ENCODE measurements at places on chromosomes 3 and 15. TPM values are rescaled to one million over a fixed set of nuclear protein-coding genes. Genes with fewer than 3 reads are reported as not detected.

DNA sequence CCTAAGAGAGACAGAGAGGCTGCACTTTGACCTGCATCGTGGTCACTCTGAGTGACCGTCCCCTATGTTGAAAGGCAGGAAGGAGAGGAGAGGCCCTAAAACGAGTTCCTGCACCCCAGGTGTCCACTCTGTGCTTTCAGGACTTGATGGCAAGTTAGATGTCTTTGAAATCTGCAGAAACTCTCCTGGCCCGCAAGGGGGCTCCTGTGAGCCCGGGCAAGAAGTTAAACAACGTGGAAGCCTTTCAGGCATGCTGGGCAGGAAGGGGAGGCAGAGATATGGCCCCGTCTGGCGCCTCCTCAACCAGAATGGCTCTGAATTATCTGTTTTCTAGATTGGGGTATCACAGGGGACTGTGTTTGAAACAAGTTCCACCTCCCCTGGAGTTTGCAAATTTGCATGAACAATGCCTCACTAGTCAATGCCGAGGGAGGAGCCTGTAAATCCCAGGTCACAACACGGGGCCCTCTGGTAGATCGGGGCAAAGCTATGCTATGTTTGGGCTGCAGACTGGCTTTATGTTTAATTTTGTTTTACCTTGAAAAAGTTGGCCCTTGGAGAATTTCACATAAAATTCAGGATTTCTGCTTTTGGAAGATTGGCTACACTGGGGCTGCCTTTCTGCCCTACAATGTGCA lies 9.8 kb downstream of the CTXND1 start:
- no peak for DNase-seq
- H3K27ac ChIP-seq: no peak overlapping the region
- H3K36me3 ChIP-seq: no peaks in the 10 kb centered on the region
- H3K4me3 ChIP-seq: no peak overlapping the region

- H3K4me1 ChIP-seq: no peaks in the 10 kb centered on the region
- DNase-seq: no peak
- H3K27ac ChIP-seq: no peak overlapping the region
- no peaks in the 10 kb centered on the region for H3K36me3 ChIP-seq
- H3K4me3 ChIP-seq: no peak overlapping the region
These were observed 151.9 kb upstream of the LINGO1 start for GRCh38 chr15:77784361-77785292.

GRCh38 chr15:50830477-50831354 lies 65.2 kb upstream of the SPPL2A start:
- DNase-seq: no peak
- no peak overlapping the region for H3K27ac ChIP-seq
- no peaks in the 10 kb centered on the region for H3K27me3 ChIP-seq
- no peaks in the 10 kb centered on the region for H3K4me1 ChIP-seq

DNA sequence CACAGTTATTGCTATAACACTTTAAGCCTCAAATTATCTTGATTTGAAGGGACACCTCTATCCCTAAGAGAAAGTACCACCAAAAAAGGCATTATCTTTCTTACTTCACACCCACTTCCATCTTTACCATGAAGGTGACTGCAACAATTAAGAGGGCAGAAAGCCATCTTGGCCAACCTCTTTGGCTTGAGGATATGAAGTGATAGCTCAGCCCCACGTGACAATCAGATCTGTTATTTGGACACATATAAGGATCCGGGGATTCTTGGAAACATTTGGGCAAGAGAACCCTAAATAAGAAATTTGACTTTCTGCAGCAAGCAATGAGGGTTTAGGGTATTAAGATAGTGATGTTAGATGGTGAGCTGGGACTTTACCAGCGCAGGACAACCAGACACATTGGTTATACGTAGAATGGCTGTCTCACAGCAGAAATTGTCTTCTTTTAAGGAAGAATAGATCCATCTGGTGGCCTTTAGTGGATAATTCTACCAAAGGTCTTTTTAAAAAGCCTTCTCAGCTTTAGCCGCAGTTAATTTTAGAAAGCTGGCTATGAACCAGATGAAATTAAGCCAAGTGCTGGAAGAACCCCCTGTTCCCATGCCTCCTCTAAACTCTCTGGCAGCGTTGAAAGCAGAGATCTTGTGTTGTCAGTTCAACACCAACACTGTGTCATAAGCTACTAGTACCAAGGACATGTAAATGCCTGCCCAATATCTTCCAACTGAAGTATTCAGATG lies 12.3 kb downstream of the HCLS1 start:
- H3K36me3 ChIP-seq: peaks cover 9% of the 10 kb centered on the region
- H3K4me3 ChIP-seq: no peak overlapping the region
- peaks cover 13% of the 10 kb centered on the region for H3K4me1 ChIP-seq
- H3K27me3 ChIP-seq: no peaks in the 10 kb centered on the region
- DNase-seq: peak; percentile 68

- no peak overlapping the region for H3K27ac ChIP-seq
- H3K27me3 ChIP-seq: no peaks in the 10 kb centered on the region
- no peaks in the 10 kb centered on the region for H3K36me3 ChIP-seq
- H3K4me1 ChIP-seq: no peaks in the 10 kb centered on the region
- DNase-seq: no peak
These were observed 43.6 kb upstream of the CHRNB4 start for GRCh38 chr15:78684657-78685056.

- peaks cover 2% of the 10 kb centered on the region for H3K36me3 ChIP-seq
- no peaks in the 10 kb centered on the region for H3K27me3 ChIP-seq
- H3K27ac ChIP-seq: no peak overlapping the region
- DNase-seq: no peak
These were observed 151.7 kb downstream of the ATG7 start for GRCh38 chr3:11423868-11424267.

DNA sequence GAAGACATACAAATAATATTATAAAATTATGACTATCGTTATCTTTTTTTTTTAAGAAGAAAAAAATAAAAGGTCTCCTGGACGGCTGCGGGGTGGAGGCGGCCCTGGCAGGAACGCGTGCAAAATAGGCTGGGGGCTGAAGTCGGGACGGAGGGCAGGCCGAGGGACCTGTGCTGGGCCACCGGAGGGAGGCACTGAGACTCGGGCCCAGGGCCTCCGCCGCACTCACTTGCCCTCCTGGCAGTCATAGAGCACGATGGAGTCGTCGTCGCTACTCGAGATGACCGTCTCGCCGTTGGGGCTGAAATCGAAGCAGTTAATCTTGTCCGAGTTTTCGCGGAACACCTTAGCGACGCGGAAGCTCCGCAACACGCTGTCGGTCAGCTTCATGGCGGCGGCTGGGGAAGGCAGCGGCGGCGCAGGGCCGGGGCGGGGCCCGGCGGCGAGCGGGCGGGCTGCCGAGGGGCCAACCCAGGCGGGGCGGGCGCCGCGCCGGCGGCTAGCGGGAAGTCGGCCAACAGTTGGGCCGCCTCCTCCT lies 408 bp downstream of the WDR82 start:
- H3K36me3 ChIP-seq: peaks cover 22% of the 10 kb centered on the region
- no peaks in the 10 kb centered on the region for H3K27me3 ChIP-seq
- peak; percentile 75 for DNase-seq
- peaks cover 80% of the 10 kb centered on the region for H3K4me1 ChIP-seq
- H3K4me3 ChIP-seq: peak overlapping the region; percentile 80

GRCh38 chr3:127671523-127672428 lies 976 bp upstream of the ABTB1 start:
- H3K27me3 ChIP-seq: no peaks in the 10 kb centered on the region
- peak overlapping the region; percentile 100 for H3K4me3 ChIP-seq
- peaks cover 33% of the 10 kb centered on the region for H3K4me1 ChIP-seq
- no peak for DNase-seq
- H3K36me3 ChIP-seq: peaks cover 12% of the 10 kb centered on the region

DNA sequence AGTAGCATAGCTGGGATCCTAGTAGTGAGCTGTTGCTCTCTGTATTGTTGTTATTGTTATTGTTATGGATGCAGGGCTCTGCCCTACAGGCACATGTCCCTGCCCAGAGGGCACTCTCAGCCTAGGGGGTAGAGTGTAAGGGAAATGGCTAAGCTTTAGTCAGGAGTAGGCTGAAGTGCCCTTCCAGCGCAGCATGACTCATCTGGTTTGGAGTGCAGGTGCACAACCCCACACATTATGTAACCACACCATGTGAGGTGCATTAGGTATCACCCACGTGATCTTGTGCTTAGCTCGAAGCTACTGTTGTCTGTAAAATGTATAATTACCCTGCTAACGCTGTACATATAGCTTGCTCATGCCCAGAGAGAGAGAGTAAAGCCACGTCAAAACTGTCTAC lies 48.3 kb upstream of the TIPARP start:
- H3K36me3 ChIP-seq: no peaks in the 10 kb centered on the region
- no peak overlapping the region for H3K27ac ChIP-seq
- no peaks in the 10 kb centered on the region for H3K4me1 ChIP-seq
- H3K4me3 ChIP-seq: no peak overlapping the region

GRCh38 chr3:138949002-138949418 lies 2.0 kb downstream of the FOXL2NB start:
- peaks cover 88% of the 10 kb centered on the region for H3K27me3 ChIP-seq
- no peaks in the 10 kb centered on the region for H3K36me3 ChIP-seq
- no peak overlapping the region for H3K27ac ChIP-seq

- peaks cover 23% of the 10 kb centered on the region for H3K4me1 ChIP-seq
- no peak for DNase-seq
- no peaks in the 10 kb centered on the region for H3K36me3 ChIP-seq
- no peaks in the 10 kb centered on the region for H3K27me3 ChIP-seq
These were observed 101.5 kb downstream of the ATG7 start for GRCh38 chr3:11373654-11374053.

DNA sequence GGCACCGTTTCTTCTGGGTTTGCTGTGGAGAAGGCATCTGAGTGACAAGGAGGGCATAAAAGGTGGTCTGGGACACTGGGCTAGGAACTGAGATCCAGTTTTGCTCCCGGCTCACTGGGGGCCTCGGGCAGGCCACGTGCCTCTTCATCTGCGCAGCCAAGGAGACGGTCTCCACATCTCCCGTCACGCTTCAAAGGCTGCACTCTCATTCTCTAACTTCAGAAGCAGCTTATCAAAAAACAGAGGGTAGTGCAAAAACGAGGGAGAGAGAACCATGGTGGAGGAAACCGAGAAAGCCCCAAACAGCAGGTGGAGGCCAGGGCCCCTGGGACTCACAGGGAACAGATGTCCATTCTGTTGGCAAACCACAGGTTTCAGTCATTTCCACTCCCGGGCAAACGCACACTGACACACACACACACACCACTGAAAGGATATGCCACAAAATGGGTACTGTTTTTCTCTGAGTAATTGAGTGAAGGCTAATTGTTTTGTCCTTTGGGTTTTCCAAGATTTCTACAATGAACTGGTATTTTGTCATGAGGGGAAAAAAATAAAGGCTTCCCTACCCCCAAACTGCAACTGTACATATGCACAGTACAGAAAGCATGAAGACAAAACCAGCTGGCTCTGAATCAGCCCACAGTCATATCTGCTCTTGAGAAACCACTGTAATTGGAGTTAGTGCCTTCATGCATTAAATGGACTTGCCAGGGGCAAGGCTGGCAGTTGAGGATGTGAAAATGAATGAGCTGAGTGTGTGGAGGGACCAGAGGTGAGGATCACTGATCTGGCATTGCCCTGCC lies 71.9 kb downstream of the MGLL start:
- no peaks in the 10 kb centered on the region for H3K27me3 ChIP-seq
- H3K27ac ChIP-seq: peak overlapping the region; percentile 93
- no peak overlapping the region for H3K4me3 ChIP-seq
- peaks cover 74% of the 10 kb centered on the region for H3K4me1 ChIP-seq

DNA sequence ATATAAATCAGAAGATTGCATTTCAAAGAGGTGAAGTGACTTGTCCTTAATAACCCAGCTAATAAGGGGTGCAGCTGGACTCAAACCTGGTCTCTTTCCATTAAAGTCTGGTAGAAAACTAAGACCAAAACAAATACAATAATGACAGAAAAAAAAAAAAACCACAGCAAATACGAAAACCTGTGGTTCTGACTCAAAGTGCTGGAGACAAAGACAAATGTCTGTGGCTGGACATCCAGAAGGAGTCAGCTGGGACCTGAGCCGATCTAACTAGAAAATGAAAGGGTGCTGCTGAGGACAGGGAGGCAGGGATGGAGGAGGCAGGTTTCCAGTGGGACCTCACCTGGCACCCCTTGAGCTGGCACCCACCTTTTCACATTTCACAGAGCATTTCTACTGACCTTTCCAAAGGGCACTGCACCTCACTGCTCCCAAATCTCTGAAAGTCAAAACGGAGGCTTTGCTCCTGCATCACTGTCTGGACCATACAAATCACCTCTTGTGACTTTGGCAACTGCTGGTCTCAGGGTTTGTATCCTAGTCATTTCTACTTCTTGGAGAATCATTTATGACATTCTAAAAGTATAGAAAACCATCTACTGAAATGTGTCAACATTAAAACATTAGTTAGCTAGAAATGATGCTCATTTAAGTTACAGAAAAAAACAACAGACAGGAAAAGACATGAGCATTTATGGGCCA lies 61.7 kb downstream of the CCNL1 start:
- no peak for DNase-seq
- no peaks in the 10 kb centered on the region for H3K27me3 ChIP-seq
- no peaks in the 10 kb centered on the region for H3K36me3 ChIP-seq
- H3K27ac ChIP-seq: peak overlapping the region; percentile 100
- H3K4me3 ChIP-seq: no peak overlapping the region

DNA sequence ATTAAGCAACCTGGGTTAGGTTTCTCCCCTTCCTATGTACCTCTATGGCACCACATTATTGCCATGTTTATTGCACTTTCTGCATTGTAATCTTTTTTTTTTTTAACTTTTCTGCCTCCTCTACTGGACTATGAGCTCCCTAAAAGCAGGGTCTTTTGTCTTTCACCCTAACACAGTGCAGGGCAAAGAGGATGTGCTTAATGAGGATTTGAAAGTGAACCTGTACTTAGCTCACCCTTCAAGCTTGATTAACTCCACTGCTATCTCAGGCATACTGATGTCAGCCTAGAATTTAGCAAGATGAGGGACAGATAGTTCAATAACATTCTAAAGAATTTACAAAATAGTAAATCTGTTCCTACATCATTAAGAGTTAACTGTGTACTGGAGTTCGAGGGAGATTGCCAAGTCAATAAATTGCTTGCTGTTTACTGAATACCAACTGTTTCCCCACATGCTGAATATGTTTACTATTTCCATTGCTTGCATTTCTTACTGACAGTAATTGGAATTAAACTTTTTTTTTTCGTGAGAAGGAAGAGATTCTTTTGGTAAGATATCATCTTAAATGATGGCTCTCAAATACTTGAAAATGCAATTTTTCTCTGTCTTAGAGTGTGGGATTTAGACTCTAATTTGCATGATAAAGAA lies 15.7 kb upstream of the PPARG start:
- no peaks in the 10 kb centered on the region for H3K4me1 ChIP-seq
- H3K36me3 ChIP-seq: no peaks in the 10 kb centered on the region
- no peak overlapping the region for H3K4me3 ChIP-seq
- no peak for DNase-seq
- no peak overlapping the region for H3K27ac ChIP-seq

- H3K27me3 ChIP-seq: no peaks in the 10 kb centered on the region
- no peak overlapping the region for H3K4me3 ChIP-seq
- H3K27ac ChIP-seq: no peak overlapping the region
- H3K36me3 ChIP-seq: peaks cover 21% of the 10 kb centered on the region
- no peaks in the 10 kb centered on the region for H3K4me1 ChIP-seq
- DNase-seq: no peak
These were observed 22.3 kb downstream of the NR2C2 start for GRCh38 chr3:14969671-14970070.

GRCh38 chr15:82124331-82125263 lies 78.8 kb upstream of the MEX3B start:
- H3K27ac ChIP-seq: no peak overlapping the region
- H3K36me3 ChIP-seq: peaks cover 14% of the 10 kb centered on the region
- H3K27me3 ChIP-seq: no peaks in the 10 kb centered on the region
- no peak for DNase-seq
- H3K4me3 ChIP-seq: no peak overlapping the region

Gene TMEM207
- not detected for total RNA-seq

Gene MOBP
- not detected for total RNA-seq

Gene CYP8B1
- total RNA-seq: not detected

Gene CACNA1D
- 0.34 TPM for total RNA-seq

Gene PLSCR4
- total RNA-seq: 17.4 TPM

Gene CCDC39
- not detected for total RNA-seq

Gene GOLGA6L10
- 0.32 TPM for total RNA-seq

Gene SLC24A5
- not detected for total RNA-seq

Gene CLDN1
- total RNA-seq: 0.59 TPM

Gene LSMEM2
- 38.2 TPM for total RNA-seq

Gene RETNLB
- not detected for total RNA-seq
